ENCODE measurements at places on chromosomes 4 and X. TPM values are rescaled to one million over a fixed set of nuclear protein-coding genes. Genes with fewer than 3 reads are reported as not detected.

The TMA16 gene
- 52.0 TPM for total RNA-seq

The SSX4 gene
- total RNA-seq: not detected

The TLR1 gene
- total RNA-seq: 1.5 TPM

The GC gene
- total RNA-seq: not detected

The GUCY1A1 gene
- not detected for total RNA-seq

The CYLC1 gene
- not detected for total RNA-seq

The BRS3 gene
- total RNA-seq: not detected

The CT47A7 gene
- total RNA-seq: not detected

The PRKG2 gene
- 0.24 TPM for total RNA-seq

The TCEAL7 gene
- not detected for total RNA-seq

The ODAPH gene
- not detected for total RNA-seq

The GRIA2 gene
- not detected for total RNA-seq

The ATP8A1 gene
- total RNA-seq: 24.0 TPM

The SLC26A1 gene
- not detected for total RNA-seq

The RGN gene
- total RNA-seq: not detected

The TXK gene
- total RNA-seq: 16.5 TPM

The RIBC1 gene
- 0.51 TPM for total RNA-seq

The MAGEC1 gene
- total RNA-seq: not detected

The HS6ST2 gene
- total RNA-seq: 0.81 TPM

- H3K4me1 ChIP-seq: no peaks in the 10 kb centered on the region
- H3K27ac ChIP-seq: no peak overlapping the region
- H3K36me3 ChIP-seq: no peaks in the 10 kb centered on the region
- H3K4me3 ChIP-seq: no peak overlapping the region
Observed at GRCh38 chrX:16979226-16979625, 32.8 kb downstream of the REPS2 start.

DNA sequence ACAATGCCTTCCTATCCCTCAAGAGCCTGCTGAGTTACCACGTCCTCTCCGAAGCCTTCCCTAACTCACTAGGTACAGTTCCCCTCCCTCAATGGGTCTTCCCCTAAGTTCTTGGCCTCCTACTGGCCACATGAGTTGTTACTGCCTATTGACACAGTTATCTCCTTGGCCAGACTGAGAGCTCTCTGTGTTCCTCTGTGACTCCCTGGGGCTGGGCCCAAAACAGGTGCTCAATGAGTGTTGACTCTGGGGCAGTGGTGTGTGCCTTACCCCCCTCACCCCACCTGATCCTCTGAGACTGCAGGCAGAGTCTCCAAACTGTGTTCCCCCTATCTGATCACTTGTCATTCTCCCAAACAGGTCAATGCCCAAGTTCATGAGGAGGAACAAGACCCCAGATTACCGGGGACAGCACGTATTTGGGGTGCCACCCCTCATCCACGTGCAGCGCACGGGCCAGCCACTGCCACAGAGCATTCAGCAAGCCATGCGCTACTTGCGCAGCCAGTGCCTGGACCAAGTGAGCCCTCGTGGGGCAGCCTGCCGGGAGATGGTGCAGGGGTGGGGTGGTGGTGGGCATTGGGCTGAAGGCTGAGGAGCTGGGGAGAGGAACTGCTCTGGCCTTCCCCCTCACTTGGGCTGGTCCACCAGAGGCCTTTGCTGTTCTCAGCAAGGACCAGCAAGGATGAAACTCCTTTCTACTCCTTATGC lies 72.6 kb downstream of the STARD8 start:
- no peaks in the 10 kb centered on the region for H3K27me3 ChIP-seq
- H3K4me1 ChIP-seq: no peaks in the 10 kb centered on the region
- DNase-seq: no peak
- H3K36me3 ChIP-seq: no peaks in the 10 kb centered on the region
- H3K4me3 ChIP-seq: no peak overlapping the region

GRCh38 chr4:151822331-151822730 lies 61.5 kb upstream of the GATB start:
- DNase-seq: no peak
- no peaks in the 10 kb centered on the region for H3K36me3 ChIP-seq
- peaks cover 3% of the 10 kb centered on the region for H3K27me3 ChIP-seq
- H3K4me3 ChIP-seq: no peak overlapping the region
- H3K27ac ChIP-seq: no peak overlapping the region
- no peaks in the 10 kb centered on the region for H3K4me1 ChIP-seq

GRCh38 chr4:185859111-185859510 lies 47.1 kb upstream of the SORBS2 start:
- H3K36me3 ChIP-seq: no peaks in the 10 kb centered on the region
- H3K4me1 ChIP-seq: no peaks in the 10 kb centered on the region
- no peak overlapping the region for H3K27ac ChIP-seq
- peaks cover 2% of the 10 kb centered on the region for H3K27me3 ChIP-seq
- DNase-seq: no peak

DNA sequence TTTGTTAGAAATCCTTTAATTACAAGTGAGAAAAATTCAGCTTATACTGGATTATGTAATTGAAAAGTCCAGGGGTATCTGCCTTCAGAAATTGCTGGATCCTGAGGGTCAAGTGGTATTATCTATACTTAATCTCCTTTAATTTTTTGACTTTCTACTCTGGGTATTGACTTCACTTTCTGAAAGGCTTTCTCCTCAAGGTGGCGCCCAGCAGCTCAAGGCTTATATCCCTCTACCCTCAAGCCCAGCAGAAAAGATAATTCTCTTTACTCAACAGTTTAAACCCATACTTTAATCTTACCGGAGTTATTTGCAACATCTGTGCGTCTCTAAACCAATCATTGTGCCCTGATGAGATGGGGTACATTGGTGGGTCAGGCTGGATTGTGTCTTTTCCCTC lies 129.5 kb downstream of the LARP7 start:
- H3K4me3 ChIP-seq: no peak overlapping the region
- H3K27me3 ChIP-seq: peaks cover 3% of the 10 kb centered on the region
- no peaks in the 10 kb centered on the region for H3K4me1 ChIP-seq
- no peak overlapping the region for H3K27ac ChIP-seq
- no peaks in the 10 kb centered on the region for H3K36me3 ChIP-seq

DNA sequence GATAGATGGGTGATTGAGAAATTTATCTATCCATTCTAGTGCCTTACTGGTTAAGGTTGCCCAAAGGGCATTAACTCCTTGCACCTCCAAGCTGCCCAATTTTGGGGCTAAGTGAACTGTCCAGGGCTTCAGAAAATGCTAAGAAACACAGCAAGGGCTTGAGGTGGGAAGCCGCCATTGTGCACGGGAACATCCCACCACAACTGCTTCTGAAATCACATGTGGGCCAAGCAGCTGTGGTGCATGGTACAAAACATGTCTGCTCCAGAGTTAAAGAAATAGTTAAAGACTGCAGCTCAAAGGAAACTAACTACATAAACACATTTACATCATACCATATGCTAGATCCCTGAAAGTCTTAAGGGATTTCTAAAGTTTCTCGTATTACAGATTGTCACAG lies 144.3 kb upstream of the NDST3 start:
- no peak overlapping the region for H3K27ac ChIP-seq
- H3K36me3 ChIP-seq: no peaks in the 10 kb centered on the region
- DNase-seq: no peak

GRCh38 chrX:19350941-19351384 lies 7.2 kb downstream of the PDHA1 start:
- H3K27me3 ChIP-seq: no peaks in the 10 kb centered on the region
- peaks cover 31% of the 10 kb centered on the region for H3K36me3 ChIP-seq
- peaks cover 24% of the 10 kb centered on the region for H3K4me1 ChIP-seq
- DNase-seq: peak; percentile 45

GRCh38 chr4:102598086-102598761 lies 97.1 kb downstream of the NFKB1 start:
- H3K4me1 ChIP-seq: peaks cover 68% of the 10 kb centered on the region
- H3K27me3 ChIP-seq: no peaks in the 10 kb centered on the region
- H3K27ac ChIP-seq: peak overlapping the region; percentile 89
- peaks cover 76% of the 10 kb centered on the region for H3K36me3 ChIP-seq

GRCh38 chr4:5211282-5211839 lies 160.1 kb downstream of the STK32B start:
- H3K27me3 ChIP-seq: no peaks in the 10 kb centered on the region
- H3K4me3 ChIP-seq: no peak overlapping the region
- no peak overlapping the region for H3K27ac ChIP-seq
- no peaks in the 10 kb centered on the region for H3K4me1 ChIP-seq

DNA sequence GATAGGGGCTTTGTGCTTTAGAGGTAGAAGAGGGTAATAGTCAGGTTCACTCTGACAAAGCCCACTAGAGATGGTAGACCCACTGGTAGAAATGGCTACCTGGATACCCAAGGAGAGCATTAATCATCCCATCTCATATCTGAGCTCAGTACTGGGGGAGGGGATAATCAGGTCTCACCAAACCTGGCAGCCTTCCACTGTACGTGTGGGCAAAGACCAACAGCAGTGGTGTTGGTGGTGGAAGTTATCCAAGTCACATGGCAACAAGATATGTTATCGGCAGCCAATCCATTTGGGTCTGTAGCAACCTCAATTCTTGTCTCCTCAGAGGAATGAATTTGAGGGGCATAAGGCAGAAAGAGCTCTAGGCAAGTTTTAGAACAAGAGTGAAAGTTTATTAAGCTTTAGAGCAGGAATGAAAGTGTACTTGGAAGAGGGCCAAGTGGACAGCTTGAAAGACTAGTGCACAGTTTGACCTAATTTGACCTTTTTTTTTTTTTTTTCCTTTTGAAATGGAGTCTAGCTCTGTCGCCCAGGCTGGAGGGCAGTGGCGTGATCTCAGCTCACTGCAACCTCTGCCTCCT lies 67.0 kb upstream of the CXCL13 start:
- H3K4me1 ChIP-seq: peaks cover 19% of the 10 kb centered on the region
- H3K4me3 ChIP-seq: no peak overlapping the region
- DNase-seq: peak; percentile 15
- no peak overlapping the region for H3K27ac ChIP-seq

DNA sequence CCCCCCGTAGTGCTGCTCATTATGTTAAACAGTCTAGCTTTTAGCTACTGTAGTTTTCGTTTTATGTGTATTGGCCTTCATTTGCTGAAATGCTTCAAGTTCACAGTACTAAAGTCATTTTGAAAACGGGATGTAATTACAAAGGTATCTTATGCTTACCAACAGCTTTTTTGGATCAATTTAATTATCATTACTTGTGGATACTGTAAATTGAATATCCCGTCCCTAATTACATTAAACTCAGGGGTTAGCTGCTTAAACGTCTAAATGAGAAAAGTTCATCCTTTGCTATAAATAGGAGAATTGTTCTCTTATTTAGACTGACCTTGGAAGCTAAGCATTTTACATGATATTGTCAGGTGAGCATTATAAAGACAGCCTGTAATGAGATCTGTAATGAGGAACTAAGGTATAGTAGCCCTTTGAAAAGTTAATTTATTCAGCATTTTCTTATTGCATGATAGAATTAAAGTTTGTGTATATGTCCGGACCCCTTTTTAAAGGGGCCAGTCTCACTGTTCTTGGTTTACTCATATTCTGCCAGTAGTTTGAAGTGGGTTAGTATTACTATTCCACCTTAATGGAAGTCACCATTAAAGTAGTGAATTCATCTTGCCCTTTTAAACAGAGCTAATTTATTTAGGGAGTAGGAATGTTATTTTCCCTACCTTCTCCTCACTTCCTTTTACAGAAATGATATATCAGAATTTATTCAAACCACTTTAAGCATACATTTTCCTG lies 252.6 kb downstream of the TENM3 start:
- H3K4me3 ChIP-seq: no peak overlapping the region
- DNase-seq: no peak
- H3K36me3 ChIP-seq: no peaks in the 10 kb centered on the region
- H3K27ac ChIP-seq: no peak overlapping the region

DNA sequence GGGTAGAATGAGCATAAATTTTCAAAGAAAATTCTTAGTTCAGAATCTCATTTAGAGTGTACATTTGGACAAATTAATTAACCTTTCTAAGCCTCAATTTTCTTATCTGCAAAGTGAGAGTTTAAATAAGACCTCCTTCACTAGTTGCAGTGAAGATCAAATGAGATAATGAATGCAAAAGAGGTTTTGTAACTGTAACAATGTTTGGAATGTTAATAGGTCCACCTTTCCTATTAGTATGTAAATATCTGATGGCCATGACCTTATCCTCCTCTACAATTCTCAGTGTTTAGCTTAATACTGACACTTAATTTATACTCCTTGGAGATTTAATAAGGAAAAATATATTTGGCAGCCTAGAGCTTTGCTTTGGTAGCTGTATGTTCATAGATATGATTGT lies 138.8 kb downstream of the GABRG1 start:
- no peak overlapping the region for H3K4me3 ChIP-seq
- no peaks in the 10 kb centered on the region for H3K36me3 ChIP-seq
- no peaks in the 10 kb centered on the region for H3K27me3 ChIP-seq
- no peak overlapping the region for H3K27ac ChIP-seq

DNA sequence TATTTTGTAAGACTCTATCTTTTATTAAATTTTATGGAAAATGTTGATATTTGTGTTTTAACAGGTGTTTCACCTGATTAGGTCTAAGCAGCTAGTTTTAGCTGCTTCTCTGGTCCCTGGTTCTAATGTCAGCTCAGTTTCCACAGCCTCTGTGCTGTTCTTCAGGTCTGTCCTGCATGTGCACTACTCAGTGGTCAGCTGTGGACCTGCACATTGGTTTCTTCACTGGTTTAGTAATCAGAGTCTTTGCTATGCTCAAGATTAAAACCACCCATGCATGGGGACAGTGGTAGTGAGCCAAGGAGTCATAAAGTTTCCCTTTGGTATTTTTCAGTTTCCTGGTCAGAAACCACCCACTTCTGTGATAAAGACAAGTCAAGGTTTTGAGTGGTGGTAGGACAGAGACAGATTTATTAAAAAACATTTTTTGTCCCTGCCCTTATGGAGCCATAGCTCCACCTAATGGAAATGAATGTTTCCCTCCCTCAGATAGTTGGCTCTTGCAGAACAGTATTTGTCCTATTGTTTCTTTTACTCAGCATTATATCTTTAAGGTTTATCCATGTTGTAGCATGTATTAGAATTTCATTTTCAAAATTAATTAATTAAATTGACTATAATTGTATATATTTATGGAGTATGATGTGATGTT lies 36.8 kb upstream of the VBP1 start:
- no peak overlapping the region for H3K4me3 ChIP-seq
- no peaks in the 10 kb centered on the region for H3K4me1 ChIP-seq
- no peaks in the 10 kb centered on the region for H3K36me3 ChIP-seq
- no peak overlapping the region for H3K27ac ChIP-seq
- no peak for DNase-seq

- H3K4me3 ChIP-seq: no peak overlapping the region
- H3K36me3 ChIP-seq: no peaks in the 10 kb centered on the region
- H3K4me1 ChIP-seq: no peaks in the 10 kb centered on the region
- no peaks in the 10 kb centered on the region for H3K27me3 ChIP-seq
- no peak overlapping the region for H3K27ac ChIP-seq
Observed at GRCh38 chrX:150525061-150525919, 43.1 kb upstream of the MTM1 start.

DNA sequence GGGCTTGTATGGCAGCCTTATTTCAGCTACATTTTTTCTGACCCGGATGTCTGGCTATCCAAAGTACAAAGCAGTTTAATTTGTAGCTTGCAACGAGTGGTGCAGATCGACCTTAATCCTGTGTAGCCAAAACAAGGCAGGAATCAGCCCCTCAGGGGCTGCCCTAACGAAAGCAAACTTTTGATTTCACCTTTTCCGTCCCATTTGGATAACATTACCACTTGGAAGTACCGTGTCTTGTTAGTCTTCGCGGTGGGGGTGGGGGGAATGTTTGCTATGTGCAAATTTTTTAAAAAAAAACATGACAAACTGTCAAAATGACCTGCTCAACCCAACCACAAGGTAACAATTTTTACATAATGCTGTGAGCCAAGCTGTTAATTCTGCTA lies 766 bp upstream of the DNAJB14 start:
- DNase-seq: no peak
- H3K4me1 ChIP-seq: peaks cover 51% of the 10 kb centered on the region
- peaks cover 32% of the 10 kb centered on the region for H3K36me3 ChIP-seq

GRCh38 chr4:187294861-187295260 lies 571.2 kb upstream of the FAT1 start:
- no peaks in the 10 kb centered on the region for H3K4me1 ChIP-seq
- H3K4me3 ChIP-seq: no peak overlapping the region
- DNase-seq: no peak
- H3K27ac ChIP-seq: no peak overlapping the region
- no peaks in the 10 kb centered on the region for H3K36me3 ChIP-seq

Measured in activated CD4-positive, alpha-beta memory T cell treated with anti-CD3 and anti-CD28 coated beads for 36 hours (primary cell).